ENCODE measurements at places on chromosomes 5 and 9.

- no peak for DNase-seq
Observed at GRCh38 chr5:1544294-1544961, 20.7 kb upstream of the LPCAT1 start.

GRCh38 chr5:138739938-138740337 lies 13.3 kb upstream of the CTNNA1 start:
- no peak for DNase-seq

- DNase-seq: no peak
Observed at GRCh38 chr5:140012443-140012842, 30.7 kb downstream of the NRG2 start.

DNA sequence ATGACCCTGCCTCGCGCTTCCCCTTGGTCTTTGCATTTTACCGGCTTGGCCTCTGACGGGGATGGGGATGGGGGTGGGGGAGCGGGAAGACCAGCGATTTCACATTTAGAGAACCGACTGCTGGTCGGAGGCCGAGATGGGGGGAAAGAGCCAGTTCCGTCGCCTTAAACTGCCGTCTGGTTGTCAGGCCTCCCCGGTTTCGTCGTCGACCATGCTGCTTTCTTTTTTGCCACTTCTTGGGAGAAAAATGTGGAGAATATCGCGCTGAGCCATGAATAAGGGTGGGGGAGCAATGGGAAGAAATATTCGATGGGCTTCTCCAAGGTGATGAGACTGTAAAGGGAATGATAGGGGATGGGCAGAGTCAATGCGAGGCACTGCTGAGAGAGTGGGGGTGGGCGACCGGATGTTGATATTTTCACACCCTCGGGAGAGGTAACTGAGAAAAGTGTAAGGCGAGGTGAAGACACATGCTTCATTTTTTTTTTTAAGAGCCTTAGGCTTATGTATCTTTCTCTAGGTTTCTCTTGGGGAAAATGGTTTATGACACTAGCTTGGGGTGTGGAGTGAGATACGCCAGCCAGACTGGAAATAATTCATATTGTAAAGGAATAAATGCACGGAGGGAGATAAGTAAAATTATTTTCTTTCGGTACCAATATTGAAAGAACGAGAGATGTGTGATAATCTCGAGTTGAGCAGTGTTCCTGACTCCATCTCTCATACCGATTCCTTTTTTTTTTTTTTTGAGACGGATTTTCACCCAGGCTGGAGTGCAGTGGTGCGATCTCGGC lies 1.1 kb downstream of the KIF2A start:
- DNase-seq: peak; percentile 19

GRCh38 chr9:27572566-27572917 lies 739 bp downstream of the C9orf72 start:
- peak; percentile 25 for DNase-seq

DNA sequence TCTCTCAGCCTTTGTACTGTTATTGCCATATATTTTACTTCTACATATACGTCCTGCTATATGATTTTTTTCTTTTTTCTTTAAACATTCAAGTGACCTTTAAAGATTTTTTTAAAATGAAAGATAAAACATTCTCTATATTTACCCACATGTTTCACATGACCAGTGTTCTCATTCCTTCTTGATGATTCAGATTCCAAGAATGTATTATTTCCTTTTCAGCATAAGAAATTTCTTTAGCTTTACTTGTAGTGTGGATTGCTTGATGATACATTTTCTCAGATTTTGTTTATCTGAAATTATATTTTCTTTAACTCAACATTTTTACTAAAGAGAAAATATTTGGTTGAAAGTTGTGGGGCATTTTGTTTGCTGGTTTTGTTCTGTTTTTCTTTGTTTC lies 792.1 kb downstream of the BRINP1 start:
- DNase-seq: no peak

GRCh38 chr5:76493190-76493837 lies 90.2 kb downstream of the IQGAP2 start:
- no peak for DNase-seq

- DNase-seq: no peak
Observed at GRCh38 chr9:120137186-120137840, 442.7 kb downstream of the CDK5RAP2 start.

DNA sequence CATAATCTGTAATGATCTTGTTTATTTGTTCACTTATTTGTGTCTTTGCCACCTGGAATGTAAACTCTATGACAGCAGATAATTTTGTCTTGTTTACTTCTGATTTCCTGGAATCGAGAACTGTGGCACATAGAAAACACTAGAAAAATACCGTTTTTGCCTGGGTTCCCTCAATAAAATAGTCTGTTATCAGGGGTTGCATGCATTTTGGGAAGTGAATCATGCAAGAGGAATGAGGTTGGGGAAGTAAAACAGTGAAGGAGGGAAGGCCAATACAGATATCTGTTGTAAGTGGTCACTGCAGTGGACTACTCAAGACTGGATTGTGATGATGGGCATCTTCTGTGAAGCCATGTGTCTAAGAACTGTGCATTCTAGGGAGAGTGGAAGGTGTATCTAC lies 45.2 kb upstream of the IL6ST start:
- DNase-seq: no peak

DNA sequence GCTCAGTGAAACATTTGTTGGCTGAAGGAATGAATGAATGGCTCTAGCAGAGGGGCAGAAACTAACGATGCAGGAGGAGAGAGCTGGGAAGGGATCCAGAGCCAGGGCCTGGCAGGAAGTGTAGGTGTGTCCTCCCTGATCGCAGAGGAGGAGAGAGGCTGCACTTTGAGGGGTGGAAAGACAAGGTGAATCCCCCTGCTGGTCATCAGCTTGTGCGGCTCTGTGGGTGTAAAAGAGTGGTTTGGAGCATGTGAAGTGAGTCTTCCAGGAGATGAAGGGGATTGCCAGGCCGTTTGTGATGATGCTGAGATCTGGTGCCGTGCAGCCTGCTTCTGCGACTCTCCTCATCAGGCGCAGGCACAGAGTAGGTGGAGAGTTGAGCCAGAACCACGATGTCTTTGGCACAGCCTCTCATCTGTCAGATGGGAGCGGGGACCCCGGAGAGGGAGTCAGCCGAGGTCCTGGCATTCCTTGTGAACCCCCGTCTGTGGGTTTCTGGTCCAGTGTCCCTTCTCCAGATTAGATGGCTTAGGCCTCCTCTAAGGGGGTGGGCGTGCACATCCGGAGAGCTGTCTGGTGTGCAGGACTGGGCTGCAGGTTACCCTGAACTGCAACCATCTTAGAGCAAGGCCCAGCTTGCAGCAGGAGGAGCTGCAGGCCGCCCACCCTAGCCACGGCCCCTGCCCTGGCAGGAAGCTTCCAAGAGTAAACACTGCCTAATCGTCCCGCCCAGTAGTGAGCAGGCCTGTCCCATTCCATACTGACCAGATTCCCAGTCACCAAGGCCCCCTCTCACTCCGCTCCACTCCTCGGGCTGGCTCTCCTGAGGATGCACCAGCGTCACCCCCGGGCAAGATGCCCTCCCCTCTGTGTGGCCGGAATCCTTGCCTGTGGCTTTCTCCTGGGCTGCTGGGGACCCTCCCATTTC lies at the start of gene ADAMTS13:
ADAMTS13 (plus strand) TSS at position 753 of the 928 bp plus-strand sequence; CDS start at position 830, 77 bp downstream.
- DNase-seq: no peak

DNA sequence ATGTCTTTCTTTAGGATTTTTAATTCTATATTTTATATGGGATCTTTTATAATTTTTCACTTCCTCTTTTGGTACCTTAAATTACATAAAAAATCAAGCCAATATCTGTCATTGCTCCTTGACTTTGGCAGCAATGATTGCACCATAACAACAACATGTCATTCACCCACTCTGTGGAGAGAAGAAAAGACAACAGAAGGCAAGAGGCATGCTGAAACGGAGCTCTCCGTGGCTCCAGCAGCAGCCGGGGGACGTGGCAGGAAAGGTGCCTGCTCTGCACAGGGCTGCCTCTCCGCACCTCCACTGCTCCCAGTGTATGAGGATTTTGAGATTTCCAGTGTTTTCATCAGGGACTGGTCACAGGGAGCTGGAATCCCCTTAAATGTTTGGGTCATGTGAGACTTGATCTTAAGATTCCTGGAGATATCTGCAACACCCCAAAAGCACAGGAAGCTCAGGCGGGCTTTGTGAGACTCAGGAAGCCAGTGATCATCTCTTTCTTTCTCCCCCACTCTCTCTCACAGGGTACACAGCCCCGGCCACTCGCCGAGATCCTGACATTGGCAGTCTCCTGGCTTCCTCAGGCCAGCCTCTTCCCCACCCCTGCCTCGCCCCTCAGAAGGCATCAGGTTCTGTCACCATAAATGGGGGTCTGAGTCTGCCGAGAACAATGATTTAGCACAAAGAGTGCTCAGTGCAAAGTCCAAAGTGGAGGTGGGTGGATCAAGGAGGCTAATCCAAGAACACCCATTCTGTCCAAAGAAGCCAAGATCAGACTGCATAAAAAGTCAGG lies 74.6 kb downstream of the ACTL7B start:
- DNase-seq: no peak

GRCh38 chr5:149147676-149148075 lies 6.4 kb downstream of the ABLIM3 start:
- no peak for DNase-seq

- DNase-seq: no peak
Observed at GRCh38 chr5:163880302-163880701, 374.9 kb downstream of the MAT2B start.

DNA sequence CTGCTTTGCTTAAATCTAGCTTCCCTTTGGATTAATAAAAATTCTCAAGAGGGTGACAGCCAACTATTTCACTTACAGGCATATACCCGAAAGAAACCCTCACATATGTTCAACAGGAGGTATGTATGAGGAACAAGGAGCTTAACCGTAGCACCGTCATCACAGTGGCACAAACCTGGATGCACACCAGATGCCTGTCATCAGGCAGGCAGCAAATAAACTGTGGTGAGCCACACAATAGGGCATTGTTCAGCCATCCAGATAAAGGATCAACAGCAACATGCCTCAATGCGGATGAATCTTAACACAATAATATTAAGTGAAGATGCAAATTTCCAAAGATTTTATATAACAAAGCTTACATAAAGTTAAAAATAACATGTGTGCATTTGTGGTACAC lies 5.5 kb upstream of the TNFSF15 start:
- no peak for DNase-seq

GRCh38 chr9:118832371-118832770 lies 536.9 kb downstream of the BRINP1 start:
- no peak for DNase-seq
